ENCODE measurements at places on chromosomes 3 and 15.

DNA sequence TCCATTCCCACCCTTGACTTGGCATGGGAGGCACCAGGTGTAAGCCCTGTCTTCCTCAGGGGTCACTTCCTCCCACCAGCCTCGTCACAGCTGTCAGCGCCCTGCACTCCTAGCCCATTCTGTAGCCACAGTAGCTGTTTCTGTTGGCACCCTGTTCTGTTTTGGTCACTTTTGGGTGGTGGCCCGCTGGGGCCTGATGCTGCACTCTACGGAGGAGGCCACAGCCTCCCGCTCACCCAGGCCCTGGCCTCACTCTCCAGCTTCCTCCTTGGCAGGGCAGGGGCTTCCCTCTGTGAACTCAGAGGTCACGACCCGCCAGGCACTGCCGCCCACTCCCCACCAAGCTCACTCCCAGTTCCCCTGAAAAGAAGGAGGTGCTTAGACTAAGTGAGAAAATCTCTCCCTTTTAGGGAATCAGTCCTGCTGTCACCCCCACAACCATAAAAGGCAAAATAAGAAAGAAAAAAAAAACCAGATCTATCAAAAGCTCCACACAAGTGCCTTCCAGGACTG lies 68.4 kb downstream of the MGLL start:
- DNase-seq = no peak

DNA sequence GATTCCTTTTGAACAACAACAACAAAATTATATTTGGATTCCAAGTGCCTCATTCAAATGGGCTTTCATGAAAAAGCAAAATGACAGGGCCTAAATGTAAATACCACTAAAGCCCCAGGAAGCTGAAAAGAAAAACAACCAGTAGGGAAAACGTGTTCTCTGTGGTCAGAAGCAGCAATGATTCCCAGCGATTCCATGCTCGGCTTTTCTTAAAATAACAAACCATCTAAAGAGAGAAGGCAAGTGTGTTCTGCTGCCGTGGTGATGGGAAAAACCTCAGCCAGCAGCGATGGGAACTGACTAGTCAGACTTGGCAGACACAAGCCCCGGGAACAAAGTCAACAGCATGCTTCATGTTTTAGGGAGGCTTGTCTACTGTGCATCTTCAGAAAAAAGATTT lies 153.6 kb downstream of the TNIK start:
- no peak for DNase-seq

DNA sequence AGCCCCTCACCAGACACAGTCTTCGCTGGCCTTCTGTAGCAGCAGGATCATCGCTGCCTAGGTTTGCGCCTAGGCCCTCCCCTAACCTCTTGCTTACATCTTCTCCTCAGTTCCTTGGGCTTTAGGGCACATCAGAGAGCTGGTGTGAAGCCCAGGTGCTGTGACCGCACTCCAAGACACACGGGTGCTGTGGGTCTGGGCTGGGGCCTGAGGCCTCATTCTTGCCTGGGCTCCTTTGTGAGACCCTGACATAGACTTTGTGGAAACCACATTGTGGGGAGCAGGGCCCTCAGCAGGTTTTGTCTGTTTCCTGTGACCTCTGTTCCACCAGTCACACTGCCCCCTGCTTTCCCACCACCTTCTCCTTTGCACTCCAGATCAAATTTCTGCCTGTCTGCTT lies 8.0 kb downstream of the AMIGO3 start:
- DNase-seq = no peak

- DNase-seq = no peak
Observed at GRCh38 chr3:46298871-46299607, 54.9 kb upstream of the CCR2 start.

DNA sequence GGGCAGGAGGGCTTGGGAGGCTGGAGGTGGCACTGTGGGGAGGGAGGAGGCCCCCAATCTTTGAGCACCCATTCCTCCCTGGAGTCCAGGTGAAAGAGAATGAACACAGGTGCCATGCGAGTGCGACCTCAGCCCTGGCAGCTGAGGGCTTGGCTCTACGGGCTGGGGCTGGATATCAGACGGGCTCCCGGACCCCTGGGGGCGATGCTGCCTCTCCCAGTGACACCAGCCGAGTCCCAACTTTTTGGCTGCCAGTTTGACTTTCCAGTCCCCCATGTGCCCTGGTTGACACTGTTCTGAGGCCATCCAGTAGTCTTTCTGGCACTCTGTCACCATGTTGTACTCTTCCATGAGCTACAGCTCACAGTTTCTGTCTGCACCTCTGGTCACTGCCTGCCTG lies 1.2 kb downstream of the VILL start:
- no peak for DNase-seq

DNA sequence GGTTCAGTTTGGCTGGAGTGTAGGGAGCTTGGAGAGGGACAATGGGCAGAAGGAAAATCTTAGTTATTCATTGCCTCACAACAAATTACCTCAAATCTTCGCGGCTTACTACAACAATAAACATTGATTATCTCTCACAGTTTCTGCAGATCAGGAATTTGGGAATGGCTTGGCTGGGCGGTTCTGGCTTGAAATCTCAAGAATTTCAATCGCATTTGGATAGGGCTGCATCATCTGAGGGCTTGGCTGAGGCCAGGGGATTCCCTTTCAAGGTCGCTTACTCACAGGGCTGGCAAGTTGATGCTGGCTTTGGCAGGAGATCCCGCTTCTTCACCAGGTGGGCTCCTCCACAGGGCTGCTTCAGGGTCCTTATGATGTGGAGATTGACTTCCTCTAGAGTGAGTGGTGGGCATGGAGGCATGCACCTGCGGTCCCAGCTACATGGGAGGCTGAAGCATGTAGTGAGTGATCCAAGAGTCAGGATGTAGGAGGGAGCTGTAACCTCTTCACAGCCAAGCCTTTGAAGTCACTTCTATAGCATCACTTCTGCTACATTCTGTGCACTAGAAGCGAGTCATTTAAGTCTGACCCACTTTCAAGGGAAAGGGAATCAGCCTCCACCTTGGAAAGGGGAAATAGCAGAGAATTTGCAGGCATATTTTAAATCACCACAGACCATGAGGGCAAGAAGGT lies 63.1 kb downstream of the CDC25A start:
- no peak for DNase-seq

GRCh38 chr15:81326466-81327212 lies 2.7 kb upstream of the STARD5 start:
- DNase-seq = no peak

DNA sequence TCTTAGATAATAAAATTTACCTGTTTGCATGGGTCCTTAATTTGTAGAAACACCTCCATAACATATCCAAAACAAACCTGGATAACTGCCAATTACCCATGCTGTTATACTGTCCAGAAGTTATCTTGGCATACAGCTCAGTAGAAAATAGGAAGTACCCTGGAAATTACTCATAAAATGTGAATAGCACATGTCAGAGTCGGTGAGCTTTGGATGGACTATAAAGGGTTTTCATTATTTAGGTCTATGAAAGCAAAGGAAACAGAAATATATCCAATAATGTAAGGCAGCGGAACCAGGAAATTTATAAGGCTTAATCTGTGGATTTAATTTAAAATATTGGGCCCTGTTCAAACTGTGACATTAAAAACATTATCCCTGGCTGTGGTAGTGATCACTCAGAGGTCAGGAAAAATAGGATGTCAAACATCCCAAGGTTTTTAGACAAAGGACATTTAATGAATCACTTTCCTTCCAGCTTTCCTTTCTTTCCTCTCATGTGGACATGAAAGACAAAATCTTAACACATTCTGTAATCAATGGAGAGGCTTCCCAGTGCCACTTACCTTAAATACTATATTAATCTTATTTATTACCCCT lies 459.0 kb upstream of the DPH6 start:
- DNase-seq = no peak

- DNase-seq = no peak
Observed at GRCh38 chr3:191476066-191476772, 15.3 kb downstream of the PYDC2 start.

DNA sequence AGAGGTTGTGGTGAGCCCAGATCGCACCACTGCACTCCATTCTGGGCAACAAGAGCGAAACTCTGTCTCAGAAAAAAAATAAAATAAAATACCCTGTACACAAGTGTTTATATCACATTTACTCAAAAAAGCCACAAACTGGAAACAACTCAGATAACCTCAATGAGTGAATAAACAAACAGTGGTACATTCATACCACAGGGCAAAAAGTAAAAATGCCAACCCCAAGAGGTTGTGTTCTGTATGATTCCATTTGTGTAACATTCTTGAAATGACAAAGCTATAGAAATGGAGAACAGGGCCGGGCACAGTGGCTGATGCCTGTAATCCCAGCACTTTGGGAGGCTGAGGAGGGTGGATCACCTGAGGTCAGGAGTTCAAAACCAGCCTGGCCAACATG lies 12.9 kb downstream of the EDC3 start:
- no peak for DNase-seq

GRCh38 chr3:4986175-4986781 lies 7.0 kb downstream of the BHLHE40 start:
- no peak for DNase-seq

DNA sequence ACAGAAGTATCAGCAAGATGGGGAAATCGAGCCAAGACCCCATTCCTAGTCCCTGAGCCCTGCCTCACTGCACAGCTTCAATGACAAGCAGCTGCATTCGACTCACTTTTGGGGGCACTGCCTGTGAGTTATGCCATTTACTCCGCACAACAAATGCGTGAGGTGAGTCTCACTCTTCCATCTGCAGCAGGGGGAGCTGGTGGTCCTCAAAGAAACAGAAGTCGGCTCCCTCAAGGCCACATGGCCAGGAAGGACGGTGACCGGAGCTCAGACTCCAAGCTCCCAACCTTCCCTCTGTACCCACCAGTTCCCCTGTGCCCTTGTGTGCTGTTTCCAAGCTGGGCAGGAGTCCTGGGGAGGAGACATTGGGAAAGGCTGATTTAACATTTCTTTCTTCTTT lies 127.7 kb upstream of the IQSEC1 start:
- no peak for DNase-seq

DNA sequence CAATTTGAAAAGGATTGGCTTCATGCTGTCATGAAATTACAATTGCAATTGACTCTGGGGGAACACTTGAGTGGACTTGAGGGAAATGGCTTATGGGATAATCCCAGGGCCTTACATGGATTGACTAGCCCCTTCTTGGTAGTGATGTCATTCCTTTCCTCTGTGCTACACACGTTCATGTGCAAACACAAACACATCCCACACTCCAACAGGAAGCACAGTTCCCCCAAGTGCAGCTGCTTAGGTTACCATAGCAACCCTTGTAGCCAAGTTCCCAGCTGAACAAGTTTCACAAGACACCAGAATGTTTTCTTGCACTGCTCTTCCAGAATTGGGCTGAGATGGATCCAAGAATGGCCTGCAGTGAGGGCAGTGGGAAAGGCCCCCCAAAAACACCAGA lies 217.0 kb downstream of the ZNF621 start:
- DNase-seq = no peak

DNA sequence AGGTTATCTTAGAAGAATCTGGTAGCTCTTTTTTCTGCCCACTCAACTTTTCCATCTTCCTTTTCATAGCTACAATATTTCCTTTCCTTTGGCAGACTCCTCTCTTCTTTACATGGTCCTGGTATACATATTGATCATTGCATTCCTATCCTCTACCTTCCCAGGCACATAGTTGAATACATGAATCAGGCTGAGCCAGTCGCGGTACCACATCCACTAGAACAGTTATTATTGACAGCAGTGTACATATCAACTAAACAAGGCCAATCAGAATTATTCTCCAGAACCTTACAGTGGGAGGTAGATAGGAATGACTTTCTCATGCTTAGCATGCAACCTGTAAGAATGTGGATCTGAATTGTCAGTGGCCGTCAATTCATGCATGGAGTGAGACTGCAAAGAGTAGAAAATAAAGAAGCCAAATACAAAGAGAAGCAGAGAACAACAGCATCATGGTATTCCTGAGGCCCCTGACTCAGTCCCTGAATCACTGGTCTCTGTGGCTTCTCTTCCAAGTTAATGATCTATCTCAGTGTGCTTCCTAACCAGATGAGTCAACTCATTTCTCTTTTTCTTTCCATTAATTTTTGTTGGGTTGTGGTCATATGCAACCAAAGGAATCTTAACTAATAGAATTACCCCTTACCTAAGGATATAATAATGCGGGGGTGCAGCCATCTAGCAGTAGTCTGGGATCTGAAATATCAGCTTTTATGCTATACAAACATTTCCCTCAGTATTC lies 60.9 kb upstream of the DCBLD2 start:
- DNase-seq = no peak

- no peak for DNase-seq
Observed at GRCh38 chr15:71562251-71562650, 248.1 kb upstream of the NR2E3 start.

DNA sequence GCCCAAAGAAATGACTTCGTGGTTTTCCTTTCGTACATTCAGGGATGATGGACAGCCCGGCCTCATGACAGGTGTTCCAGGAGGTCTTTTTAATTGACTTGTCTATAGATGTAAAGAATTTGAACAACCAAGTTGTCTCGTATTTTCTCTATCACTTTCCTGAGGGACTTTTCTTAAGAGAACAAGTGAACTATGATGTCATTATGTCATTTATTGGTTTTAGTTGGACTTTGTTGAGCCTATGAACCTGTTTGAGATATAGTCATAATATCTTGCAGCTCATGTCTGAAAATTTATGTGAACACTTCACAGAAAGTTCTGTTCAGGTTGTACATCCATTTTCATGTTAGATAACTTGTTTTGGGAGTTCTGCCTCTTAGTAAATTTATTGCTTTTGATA lies 89.2 kb downstream of the RBMS3 start:
- no peak for DNase-seq

- DNase-seq = no peak
Observed at GRCh38 chr3:13507570-13508339, 27.6 kb downstream of the HDAC11 start.

GRCh38 chr3:149442043-149442442 lies 32.5 kb upstream of the TM4SF4 start:
- DNase-seq = no peak

DNA sequence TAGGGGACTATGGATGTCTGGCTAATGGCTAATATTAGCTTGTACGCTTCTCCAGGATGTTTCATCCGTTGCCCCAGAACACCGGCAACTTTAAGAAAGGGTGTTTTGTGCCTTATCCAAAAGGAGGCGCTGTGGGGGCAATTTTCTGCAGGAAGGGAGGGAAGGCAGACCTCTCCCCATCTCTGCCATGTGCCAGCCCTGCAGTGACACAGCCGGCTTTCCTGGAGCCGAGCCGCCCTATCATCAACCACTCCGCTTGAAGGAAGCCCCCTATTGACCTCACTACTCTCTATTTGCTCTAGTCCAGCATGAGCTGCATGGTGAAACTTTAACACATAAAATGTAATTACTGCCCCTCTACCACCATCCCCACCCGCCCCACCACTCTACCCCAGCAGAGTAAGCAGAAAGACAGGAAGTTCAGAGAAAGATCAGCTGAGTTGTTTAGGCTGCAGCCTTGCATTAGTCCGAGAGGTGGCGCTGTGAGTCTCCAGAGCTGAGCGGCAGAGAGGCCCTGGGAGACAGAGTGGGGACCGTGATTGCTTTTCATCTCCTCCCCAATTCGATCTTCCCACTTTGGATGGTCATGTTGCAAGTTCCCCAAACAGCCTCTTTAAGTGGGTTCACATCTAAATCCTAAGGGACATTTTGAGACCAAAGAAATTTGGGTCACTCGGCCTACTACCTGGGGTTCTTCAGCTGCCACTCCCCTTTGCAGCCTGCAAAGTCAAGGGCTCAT lies 24.5 kb upstream of the RAD18 start:
- peak; percentile 31 for DNase-seq

GRCh38 chr3:55622733-55623132 lies 135.6 kb upstream of the WNT5A start:
- no peak for DNase-seq

GRCh38 chr15:56930669-56931313 lies 12.3 kb downstream of the TCF12 start:
- DNase-seq = no peak
